ENCODE measurements at places on chromosomes 1 and 21.

DNA sequence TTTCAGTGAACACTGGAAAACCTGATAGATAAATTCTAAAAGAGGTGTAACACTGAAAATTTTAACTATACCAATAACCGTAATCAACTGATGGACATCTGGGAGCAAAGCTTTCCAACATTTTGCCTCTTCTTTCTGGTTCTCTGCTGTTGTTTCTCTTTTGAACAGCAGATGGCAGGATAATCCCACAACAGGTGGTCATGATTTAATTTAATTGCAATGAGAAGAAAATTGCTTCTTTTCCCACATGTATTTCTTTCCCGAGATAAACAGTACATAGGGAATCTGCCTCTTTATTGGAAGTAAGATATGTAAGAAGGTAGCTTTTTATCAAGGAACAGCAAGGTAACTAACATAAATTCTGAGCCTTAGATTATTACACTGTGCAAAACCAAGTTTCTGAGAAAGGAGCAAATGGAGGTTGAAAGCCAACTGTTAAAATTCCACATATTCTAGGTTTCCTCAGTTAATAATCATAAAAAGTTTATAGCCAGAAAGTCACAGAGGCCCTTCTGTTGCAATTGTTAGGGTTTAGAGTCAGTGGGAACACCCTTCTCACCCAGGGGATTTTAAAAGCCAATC is 72.9 kb downstream of the RPS6KA1 start:
- peak; percentile 61 for DNase-seq

DNA sequence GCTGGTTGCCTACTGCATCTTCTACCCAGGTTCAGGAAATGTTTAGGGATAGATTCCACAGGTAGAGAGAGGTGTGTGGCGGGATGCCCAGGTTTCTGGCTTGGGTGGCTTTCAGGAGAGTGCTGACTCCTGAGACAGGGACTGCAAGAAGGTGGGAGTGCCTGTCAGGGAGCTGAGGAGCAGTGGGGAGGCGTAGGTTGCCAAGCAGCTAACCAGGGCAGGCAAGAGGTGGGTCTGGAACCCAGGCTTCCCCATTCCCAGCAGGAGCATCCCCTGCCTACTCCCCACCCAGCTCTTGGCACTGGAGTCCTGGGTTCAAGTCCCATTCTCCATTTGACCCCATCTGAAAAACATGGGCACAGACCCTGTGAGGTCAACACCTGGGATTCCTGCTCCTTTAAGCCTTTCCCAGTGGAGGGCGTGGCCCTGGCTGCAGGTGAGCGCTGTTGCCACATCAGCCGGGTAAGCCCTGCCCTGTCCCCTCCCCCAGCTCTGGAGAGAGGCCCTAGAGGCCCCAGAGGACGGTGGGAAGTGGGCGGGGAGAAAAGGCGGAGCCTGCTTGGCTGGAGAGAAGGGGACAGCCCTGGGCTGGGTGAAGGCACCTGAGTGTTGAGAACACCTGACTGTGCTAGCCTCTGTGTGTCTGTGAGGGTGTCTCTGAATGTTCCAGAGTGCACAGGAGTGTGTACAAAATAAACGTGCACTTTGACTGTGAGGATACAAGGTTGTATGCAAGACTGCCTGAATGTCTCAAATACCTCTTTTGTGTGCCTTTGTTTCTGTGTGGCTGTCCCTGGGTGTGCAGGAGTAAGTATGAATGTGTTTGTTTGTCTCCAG is 14.0 kb upstream of the SYNC start:
- no peak for DNase-seq

DNA sequence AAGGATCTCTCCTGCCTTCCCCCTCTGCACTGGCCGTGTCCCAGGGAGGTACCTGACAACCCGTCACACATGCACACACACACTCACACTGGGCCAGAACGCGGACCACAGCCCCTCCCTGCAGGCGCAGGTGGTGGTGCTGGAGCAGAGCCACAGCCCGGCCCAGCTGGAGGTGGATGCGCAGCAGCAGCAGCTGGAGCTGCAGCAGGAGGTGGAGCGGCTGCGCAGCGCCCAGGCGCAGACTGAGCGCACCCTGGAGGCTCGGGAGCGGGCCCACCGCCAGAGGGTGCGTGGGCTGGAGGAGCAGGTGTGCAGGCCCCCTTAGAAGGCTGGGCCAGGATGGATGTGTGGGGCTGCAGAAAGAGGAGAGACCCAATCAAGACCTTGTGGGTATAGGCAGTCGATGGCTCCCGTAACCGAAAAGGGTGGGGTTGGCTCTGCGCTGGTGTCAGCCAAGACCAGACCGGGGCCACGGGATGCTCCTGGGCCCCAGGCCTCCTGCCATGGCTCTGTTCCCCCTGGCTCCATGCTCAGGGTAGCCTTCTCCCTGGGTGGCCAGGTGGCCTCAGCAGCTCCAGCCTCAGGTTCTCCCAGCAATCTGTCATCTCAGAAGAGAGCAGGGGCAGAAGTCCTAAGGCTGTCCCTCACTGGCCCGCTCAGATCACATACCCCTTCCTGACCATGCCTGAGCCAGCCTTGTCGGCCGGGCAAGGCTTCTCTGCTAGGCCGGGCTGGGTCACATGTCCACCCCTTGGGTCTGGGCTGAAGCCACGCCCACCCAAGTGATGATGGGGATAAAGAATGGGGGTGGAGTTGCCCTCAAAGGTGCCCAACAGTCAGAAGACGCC is 8.9 kb downstream of the MFAP2 start:
- no peak for DNase-seq

GRCh38 chr1:20207546-20207945 is 21.2 kb upstream of the PLA2G2C start:
- DNase-seq: no peak

- DNase-seq: no peak
Measured at GRCh38 chr1:28716336-28716735, 20.4 kb upstream of the YTHDF2 start.

- no peak for DNase-seq
Measured at GRCh38 chr1:18948048-18948912, 8.2 kb downstream of the IFFO2 start.

DNA sequence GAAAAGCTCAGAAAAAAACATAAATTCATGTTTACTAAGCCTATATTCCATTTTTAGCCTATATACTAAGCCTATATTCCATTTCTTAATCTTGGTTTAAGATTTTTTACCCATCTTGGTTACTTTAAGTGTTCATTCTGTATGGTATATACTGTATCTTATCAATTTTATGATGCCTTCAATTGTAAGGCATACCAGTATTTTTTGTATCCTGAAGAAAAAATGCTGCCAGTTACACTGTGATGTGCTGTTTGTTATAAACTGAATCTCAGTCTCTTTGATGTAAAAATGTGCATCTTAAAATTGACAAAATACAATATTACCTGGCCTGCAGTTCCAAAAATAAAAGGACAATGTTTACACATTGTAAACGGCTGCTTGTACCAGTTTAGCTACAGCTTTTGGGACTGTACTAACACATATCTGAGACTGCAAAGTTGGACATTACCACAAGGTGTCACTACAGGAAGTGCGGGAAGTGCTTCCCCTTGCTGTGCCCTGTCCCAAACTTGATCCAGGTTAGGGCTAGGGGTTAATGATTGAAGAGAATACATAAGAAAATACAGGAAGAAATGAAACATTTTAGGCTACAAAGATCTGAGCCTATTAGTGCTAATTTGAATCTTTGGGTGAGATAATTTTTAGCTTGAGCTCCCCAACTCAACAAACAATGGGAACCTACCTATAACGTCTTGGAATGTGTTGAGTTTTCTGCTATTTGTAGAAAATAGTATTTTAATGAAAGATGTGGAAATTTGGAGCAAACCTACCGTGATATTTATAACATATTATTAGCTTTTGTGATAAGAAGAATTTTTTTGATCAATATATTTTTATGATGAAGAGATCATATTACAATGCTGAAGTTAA is 108.9 kb downstream of the LBR start:
- DNase-seq: no peak

DNA sequence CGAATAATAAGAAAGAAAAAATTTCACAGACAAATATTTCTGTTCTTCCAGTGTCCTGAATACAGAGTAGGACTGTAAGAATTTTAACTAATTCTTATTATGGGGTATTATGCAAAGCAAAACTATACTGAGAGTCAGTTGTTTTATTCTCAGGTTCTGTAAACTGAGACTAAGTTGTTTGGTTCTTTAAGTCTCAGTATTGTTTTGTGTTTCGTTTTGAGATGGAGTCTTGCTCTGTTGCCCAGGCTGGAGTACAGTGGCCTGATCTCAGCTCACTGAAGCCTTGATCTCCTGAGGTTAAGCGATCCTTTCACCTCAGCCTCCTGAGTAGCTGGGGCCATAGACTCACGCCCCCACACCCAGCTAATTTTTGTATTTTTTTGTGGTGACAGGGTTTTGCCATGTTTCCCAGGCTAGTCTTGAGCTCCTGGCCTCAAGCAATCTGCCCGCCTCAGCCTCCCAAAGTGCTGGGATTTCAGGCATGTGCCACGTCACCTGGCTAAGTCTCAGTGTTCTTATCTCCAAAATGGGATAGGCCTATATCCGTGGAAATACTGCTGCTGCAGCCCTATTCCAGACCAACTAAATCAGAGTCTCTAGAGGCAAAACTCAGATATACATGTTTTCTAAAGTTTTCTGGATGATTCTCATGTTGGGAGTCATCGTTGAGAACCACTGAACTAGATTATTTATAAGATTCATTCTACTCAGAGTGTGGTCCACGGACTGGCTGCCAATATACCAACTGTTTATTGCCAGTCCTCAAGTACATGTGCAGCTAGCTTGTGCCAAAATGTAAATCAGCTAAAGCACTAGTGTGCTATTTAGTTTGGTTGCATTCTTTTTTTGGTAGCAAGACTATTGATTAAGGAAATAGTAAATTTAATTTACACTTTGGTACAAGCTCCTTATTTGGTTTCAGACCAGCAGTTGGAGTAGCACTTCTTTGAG is 116.6 kb downstream of the HS2ST1 start:
- DNase-seq: no peak

- no peak for DNase-seq
Measured at GRCh38 chr1:93672069-93672468, 9.6 kb downstream of the BCAR3 start.

GRCh38 chr1:34984435-34984792 is 733 bp downstream of the TMEM35B start:
- no peak for DNase-seq

DNA sequence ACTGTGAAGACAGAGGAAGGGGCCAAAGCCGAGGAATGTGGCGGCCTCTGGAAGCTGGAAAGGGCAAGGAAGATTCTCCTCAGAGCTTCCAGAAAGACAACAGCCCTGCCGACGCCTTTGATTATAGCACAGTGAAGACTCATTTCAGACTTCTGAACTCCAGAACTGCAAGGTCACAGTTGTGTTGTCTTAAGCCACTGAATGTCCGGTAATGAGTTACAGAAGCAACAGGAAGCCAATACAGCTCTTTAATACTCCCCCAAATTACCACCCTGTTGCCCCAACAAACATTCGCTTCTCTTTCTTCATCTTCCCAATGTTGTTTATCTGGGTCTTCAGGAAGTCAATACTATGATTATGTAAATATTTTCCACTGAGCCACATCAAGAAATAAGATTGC is 44.0 kb downstream of the ETS2 start:
- DNase-seq: no peak

GRCh38 chr21:22516230-22516629 is 1518.0 kb downstream of the NCAM2 start:
- no peak for DNase-seq

DNA sequence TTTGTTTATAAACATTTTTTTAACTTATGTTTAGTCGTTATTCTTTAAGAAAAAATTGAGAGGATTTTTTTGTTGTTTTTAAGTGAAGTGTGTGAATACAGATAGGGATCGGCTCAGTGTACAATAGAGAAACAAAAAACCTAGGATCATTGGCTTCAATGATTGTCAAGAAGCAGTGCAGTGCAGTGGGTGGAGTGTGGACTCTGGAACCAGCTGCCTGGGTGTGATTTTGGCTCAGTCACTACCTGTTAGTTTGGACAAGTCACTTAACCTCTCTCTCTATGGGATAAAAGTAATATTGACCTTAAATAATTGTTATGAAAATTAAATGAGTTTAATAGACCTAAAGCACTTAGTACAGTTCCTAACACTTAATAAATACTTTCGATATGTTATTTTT is 41.3 kb downstream of the SCCPDH start:
- DNase-seq: no peak

DNA sequence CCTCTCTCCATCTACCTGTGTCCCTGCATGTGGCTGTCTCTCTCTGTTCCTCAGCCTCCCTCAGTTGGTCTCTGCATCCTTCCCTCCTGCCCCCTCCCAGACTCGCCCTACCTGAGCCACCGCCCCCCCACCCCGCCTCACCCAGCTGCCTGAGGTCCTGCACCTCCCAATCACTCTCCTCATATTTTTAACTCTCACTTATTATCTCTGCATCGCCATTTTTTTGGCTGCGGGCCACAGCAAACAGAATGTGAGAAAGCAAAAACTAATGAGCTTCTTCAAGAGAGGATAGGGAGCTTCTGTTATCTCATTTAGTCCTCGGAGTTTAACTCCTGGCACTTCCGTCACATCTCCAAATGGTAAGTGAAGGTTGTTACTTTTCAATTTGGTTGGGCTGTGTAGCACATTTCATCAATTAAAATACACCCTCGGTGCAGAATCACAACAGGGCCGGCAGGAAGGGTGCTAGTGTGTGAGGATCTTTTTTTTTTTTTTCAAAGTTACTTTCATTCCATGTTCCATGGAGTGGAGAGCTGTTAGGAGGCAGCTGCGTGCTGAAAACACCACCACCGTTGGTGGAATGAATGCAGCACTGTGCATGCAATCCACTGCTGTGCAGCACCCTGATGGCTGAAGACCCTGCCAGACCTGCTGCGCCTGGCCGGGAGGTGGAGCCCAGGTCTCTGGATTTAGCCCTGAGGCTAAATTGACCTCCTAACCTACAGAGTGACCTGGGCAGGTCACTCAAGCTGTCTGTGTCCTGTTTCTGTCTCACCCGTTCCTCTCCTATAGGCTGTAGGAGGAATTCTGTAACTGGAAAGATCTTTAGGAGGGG is 157.2 kb upstream of the NFIA start:
- no peak for DNase-seq

DNA sequence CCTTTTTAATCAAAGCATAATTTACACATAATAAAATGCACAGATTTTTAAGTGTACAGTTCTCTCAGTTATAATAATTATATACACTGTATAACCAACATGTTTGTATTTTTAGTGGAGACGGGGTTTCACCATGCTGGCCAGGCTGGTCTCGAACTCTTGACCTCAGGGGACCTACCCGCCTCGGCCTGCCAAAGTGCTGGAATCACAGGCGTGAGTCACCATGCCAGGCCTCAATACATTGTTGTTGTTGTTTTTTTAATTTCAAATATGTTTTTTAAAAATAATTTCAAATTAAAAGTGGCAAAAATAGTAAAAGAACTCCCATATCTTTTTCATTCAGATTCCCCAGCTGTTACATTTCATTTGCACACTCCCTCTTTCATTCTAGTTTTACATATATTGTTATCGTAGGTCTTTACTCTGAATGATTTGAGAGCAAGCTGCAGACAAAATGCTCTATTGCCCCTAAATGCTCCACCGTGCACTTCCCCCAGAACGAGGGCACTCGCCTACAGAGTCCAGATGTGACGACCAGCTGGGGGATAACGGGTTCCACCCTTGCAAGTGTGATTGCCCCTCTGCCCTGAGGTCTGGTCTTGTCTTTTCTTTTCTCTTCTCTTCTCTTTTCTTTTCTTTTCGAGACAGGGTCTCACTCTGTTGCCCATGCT is 19.2 kb upstream of the RD3 start:
- DNase-seq: no peak

Data from bone marrow (tissue), 2 donors.